ENCODE measurements at places on chromosomes 6 and 20.

GRCh38 chr20:10316582-10316981 lies 98.0 kb downstream of the SNAP25 start:
- DNase-seq, result no peak

DNA sequence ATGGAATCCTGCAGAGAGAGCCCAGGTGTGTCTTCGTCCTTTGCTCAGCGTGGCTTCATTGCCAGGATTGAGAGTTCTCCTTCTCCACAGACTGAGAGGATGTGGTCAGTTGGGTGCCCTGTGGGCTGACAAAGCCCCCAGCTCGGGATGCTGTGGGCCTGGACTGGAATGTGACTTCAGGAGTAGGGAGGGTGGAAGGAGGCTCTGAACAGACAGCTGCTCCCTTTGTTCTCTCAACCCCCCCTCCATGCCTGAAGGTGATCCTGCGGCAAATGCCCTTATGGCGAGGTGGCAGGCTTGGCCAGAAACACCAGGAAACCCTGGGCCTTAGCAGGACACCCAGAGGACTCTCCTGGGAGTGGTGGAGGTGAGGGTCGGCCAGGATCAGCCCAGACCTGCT lies 1.8 kb upstream of the CST5 start:
- DNase-seq, result no peak

GRCh38 chr20:48171626-48172356 lies 386.5 kb upstream of the SULF2 start:
- no peak for DNase-seq

DNA sequence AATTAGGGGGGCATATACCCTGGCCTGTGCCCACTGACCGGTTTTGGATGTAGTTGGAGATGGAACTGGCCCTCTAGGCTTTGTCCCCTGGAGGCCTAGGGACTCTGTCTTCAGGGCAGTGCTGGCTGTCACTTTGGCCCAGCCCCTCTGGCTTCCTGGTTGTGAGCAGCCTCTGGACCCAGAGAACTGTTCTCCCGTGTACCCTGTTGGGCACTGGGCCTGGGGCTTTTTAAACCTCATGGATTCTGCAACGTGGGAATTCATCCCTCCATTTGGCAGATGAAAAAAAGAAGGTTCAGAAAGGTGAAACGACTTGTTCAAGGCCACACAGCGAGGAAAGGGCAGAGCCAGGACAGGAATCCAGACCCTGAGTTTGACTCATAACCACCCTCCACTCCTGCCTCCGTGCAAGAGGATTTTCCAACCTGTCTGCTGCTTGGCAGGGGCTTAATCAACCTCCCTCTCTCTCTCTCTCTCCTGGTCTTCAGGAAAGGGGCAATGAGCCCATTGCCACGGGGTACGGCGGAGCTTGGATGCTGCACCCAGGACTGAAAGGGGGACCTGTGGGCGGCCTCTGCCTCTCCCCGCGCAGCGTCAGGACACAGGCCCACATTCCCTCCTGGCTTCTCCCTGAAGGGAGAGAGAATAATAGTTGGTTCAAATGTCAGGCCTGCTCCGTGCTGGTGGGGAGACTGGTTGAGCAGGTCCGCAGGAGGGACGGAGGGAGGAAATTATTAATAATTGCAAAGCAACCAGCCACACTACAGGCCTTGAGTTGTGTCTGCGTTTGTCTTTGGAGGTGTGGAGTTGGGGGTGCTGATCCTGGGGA lies 56.0 kb downstream of the CEBPB start:
- no peak for DNase-seq

GRCh38 chr6:16487996-16488674 lies 249.7 kb downstream of the GMPR start:
- DNase-seq, result no peak

Data from SK-N-MC (cell line).